PC-9 (cell line): ENCODE measurements at places on chromosomes 2 and 18. TPM values are rescaled to one million over a fixed set of nuclear protein-coding genes. Genes with fewer than 3 reads are reported as not detected.

DNA sequence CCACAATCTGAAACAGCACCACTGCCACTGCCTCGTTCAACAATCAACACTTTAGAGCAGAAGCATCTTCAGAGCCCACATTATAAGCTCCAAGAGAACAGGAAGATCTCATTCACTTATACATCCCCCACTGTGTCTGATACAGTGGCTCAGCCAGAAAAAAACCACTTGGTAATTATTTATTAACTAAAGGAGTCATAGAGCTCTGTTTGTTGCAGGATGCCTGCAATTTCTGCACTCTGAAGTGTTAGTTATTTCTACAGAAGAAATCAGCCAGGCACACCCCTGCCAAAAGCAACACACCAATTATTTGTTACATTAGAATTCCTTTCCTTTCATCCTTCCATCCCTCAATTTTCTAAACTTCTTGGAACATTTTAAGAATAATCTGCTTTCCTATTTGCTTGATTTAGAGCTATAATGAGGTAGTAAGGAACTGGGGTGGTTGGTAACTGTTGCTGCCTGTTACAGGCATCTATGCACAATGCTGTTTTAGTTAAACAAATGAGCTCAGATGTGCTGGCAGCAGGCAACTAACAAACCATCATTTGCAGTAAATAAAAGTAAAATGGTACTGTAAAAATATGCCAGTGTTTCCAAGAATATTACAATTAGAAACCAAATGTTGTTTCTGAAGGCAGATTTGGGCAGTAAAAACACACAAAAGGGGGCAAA is 59.9 kb downstream of the DYM start:
- no peak for DNase-seq

DNA sequence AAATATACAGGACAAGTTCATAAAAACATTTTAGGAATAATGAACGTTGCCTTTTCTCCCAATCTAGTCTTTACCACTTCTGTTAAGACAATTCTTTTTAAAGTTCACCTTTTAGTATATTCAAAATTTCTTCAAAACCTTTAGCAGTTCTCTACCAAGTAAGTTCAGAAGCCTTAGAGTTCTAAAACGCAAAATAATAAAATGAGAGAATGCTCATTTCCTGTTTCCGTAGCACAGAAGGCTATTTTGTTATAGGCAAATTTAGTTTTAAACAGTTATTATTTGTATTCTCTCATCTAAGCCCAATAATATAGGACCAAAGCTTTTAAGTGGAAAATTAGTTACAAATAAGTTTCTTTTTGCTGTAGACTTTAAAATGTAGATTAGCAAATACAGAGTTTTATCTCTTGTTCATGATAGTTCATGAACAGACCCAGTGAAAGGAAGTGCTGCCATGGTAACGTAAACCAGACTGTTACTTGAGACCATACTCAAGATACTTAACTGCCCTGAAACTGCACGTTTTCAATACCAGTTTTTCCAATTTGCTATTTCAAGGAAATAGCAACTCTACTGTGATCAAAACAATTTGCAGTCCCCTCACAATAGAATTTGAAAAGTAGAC is 173.1 kb upstream of the STON1 start:
- DNase-seq, result no peak

DNA sequence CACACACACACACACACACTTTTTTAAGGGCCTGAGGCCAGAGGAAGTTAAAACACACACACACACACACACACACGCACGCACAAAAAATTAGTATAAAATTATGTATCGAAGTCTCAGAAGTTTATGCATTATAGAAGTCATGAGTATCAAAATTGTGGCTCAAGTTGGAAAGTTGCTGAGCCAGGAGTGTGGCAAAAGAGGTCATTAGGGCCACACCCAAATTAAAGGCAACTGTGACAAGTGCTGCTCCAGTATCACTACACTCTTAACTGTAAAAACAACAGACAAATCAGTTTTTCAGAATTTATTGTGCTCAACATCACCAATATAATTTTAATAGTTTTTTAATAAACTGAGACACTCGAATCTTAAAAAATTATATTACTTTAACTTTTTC is 36.9 kb downstream of the YWHAQ start:
- no peak for DNase-seq

DNA sequence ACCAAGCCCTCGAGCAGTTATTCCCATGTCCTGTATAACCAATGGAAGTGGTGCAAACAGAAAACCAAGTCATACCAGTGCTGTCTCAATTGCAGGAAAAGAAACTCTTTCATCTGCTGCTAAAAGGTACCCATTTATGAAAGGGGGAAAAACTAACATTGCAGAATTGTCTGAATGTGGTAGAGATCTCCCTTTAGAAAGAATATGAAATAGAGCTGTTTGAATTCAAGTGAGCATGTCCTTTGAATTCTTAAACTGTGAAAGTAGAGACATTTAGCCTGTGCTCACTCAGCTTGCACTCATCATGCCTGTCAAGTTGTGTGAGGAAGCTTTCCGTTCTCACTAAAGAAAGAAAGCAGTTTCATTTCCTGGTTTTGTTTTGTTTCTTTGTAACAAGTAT is 87.4 kb downstream of the EML4 start:
- DNase-seq, result no peak

ECEL1 gene
- not detected in 2 replicates for total RNA-seq
